ENCODE measurements at places on chromosomes 7 and 10. TPM values are rescaled to one million over a fixed set of nuclear protein-coding genes. Genes with fewer than 3 reads are reported as not detected.
A peak's percentile ranks its signal among the peaks of the same experiment; 100 is the strongest.

Gene IFT22
- total RNA-seq, result 6.7 TPM

Gene NXPH1
- not detected for total RNA-seq

Gene CDK5
- 12.5 TPM for total RNA-seq

GRCh38 chr10:109914966-109915365 is 8.3 kb downstream of the XPNPEP1 start:
- DNase-seq, result peak; percentile 53

- no peak for DNase-seq
These were observed 2.2 kb upstream of the LOXL4 start for GRCh38 chr10:98270073-98270740.

- no peak for DNase-seq
These were observed 568.3 kb downstream of the KIF20B start for GRCh38 chr10:90269699-90270098.

- no peak for DNase-seq
These were observed 372.4 kb downstream of the SUGCT start for GRCh38 chr7:40507166-40507565.

GRCh38 chr7:78018641-78019446 is 220.3 kb downstream of the PHTF2 start:
- DNase-seq, result peak; percentile 30

DNA sequence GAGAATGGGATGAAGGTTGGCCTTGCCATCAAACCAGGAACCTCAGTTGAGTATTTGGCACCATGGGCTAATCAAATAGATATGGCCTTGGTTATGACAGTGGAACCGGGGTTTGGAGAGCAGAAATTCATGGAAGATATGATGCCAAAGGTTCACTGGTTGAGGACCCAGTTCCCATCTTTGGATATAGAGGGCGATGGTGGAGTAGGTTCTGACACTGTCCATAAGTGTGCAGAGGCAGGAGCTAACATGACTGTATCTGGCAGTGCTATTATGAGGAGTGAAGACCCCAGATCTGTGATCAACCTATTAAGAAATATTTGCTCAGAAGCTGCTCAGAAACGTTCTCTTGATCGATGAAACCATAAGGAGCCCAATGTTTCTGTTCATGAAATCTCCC is 637 bp downstream of the RPEL1 start:
- no peak for DNase-seq

- no peak for DNase-seq
These were observed 50.0 kb upstream of the ABLIM1 start for GRCh38 chr10:114708084-114708483.

DNA sequence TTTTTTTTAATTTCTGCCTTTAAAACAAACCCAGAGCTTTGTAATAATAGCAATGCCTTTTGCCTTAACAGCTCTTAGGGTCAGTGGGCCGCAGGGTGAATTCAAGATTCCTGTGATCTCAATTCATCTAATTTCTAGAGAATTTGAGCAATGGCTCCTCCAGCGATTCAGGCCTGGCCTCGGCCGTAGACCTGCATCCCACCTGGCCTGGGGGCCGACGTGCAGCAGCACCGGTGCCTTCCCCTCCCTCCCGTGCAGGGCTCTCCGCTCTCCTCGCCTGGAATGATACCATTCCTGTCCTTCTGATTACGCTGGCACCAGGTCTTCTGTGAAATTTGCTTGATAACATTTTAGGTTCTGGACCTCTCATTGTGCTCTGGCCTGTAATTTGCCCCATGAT is 172.5 kb downstream of the ADARB2 start:
- DNase-seq, result no peak

DNA sequence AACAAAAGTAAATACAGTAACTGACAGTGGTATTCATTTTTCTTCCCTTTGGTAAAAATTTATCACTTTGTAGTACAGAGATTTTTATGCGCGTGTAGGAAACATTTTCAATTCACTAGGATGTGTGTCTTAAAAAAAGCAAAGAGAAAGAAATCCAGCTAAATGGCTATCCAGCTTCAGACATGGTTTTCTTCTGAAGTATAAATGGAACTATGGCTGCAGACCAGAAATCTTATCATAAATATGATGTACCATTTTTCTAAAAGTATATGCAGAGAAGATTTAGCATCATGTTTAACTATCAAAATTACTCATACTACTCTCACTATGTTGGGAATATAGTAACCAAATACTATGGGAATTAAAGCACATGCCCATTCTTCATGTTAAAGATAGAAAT is 328.4 kb upstream of the SMIM30 start:
- no peak for DNase-seq

DNA sequence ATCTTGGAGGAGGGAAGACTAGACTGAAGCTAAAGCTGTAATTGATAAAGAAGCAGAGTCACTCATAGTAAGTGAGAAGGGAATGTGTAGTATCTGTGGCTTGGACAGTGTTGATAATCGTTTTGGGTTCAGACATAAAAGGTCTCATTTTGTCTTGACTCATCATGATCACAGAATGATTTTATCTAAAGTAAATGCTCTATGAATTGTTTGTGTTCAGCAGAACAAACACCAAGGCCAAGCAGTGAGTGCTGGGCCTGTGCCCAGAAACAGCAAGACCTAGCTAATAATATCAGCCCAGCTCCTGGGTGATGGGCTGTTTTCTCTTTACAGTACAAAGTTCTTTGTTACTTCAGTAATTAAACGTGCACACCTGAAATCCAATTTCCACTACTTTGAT is 26.7 kb upstream of the CD36 start:
- no peak for DNase-seq
